Activated T-helper 1 cell treated with anti-CD3 and anti-CD28 coated beads, Interleukin-2, amount 50 U/mL, for 16 hours (primary cell): ENCODE measurements at places on chromosomes 2 and 18.

DNA sequence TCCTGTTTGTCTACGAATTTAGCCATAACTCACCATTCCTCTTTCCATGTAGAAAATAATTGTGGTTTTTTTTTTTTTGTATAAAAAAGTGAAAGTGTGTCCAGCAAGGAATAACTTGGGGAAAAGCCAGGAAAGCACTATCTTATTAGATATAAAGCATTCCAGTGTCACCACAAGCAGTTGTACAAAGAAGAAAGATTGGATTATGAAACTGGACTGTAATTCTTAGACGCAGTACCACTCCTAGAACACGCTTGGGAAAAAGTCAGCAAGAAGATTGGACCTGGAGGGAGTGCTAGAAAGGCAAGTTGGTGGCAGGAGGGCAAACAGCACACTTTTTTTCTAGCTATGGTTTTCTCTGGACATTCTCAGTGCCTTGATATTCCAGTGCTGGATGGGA lies 186.7 kb downstream of the PARD3B start:
- no peak for DNase-seq

DNA sequence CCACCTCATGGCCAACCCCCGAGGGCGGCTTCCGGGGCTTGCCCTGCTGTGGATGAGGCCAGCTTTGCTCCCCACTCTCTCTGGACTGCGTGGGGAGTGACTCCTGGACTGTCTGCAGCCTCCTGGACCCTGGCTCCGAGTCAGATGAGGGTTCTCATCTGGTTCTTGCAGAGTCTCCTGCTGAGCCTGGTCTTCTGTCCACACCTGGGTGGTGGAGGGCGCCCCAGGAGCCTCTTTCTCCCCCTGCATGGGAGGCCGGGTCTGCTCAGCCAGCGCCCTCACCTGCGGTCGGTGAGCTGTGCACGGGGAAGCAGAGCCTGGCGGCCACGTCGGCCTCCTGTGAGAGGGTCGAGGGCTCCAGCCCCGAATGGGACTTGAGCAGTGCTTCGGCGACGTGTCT lies 78.3 kb downstream of the RTP5 start:
- DNase-seq: no peak

DNA sequence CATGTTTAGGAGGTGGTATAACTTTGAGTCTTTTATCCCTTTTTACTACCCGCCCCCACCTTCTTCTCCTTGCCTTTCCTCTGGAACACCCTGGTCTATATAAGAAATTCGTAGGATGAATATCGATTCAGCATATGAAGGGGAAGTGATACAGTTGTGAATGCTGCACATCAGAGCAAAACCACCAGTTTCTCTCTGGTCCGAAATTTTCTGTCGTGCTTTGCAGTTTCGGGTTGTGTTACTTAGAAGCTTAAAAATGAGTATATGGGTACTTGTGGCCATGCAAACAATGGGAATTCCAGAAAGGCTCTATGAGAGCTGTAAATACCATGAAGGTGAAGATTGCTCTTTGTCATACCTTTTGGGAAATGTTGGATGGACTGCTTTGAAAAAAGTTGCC lies 60.6 kb downstream of the DAW1 start:
- DNase-seq: no peak

- DNase-seq: peak; percentile 46
Measured at GRCh38 chr2:112646102-112646719, 472 bp downstream of the SLC20A1 start.

- DNase-seq: no peak
Measured at GRCh38 chr18:76491776-76492668, 3.0 kb downstream of the ZNF516 start.

DNA sequence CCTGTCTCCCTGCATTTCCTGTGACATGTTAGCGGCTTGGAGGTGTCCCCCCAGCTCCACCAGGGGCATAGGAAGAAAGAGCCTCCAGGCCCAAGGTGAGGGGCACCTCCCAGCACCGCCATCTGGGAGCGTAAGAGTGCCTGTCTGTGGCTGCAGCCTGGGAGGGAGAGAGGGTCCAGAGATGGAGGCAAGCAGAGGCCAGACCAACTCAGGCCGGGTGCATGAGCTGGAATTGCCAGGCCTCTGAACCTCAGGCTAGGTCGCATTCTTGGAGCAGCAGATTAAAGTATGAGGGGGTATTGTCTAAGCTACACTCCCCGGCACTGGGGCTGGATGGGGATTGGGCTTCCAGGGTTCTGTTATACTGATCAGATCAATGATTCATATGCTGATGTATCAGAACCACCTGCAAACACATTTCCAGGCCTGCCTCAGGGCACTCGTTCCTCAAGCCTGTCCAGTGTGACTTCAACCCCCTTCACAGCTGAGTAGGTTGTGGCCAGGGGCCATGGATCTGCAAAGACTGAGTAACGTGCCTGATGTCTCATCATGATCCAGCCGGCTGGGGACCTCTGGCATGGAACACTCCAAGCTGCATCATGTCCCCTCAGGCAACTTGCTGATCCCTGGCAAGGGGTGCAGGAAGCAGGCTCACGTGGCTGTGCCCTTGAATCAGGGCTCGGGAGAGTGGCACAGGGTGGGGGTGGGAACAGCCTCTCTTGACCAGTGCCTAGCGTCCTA lies 73.2 kb downstream of the HS1BP3 start:
- DNase-seq: no peak

- DNase-seq: no peak
Measured at GRCh38 chr2:1750933-1751766, 6.8 kb upstream of the PXDN start.

DNA sequence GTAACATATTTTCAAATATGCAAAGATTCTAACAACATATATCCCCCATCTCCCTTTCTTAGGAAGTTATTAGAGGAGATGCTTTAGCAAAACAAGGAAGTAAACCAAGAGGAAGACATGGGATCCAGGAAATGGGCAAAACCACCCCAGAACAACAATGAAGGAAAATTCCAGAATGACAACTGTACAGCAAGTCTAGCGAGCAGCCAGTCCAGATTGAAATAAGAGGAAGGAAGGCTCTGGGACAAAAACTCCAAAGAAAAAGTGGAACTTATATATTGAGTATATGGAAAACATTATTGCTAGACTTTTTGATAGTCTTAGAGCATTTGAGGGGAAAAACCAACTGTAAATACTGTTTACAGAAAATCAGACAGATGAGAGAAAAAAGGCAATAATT lies 2.9 kb upstream of the ARPC2 start:
- DNase-seq: no peak

DNA sequence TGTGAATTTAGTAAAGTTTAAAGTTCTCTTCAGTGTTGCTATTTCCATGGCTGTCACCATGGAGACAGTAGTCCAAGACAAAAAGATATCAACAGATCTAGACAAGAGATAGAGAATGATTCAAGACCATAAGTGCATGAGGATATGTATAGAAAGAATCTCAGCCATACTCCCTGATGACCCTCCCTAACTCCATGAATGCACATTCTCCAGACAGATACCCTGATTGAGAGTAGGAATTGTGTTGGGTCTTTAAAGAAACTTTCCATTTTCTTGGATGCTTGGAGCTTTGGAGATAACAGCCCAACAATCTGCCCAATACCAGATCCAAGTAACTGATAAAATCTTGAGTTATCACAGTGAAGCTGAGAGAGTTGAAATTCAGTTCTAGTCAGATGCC lies 1601.2 kb upstream of the CELF4 start:
- DNase-seq: no peak

DNA sequence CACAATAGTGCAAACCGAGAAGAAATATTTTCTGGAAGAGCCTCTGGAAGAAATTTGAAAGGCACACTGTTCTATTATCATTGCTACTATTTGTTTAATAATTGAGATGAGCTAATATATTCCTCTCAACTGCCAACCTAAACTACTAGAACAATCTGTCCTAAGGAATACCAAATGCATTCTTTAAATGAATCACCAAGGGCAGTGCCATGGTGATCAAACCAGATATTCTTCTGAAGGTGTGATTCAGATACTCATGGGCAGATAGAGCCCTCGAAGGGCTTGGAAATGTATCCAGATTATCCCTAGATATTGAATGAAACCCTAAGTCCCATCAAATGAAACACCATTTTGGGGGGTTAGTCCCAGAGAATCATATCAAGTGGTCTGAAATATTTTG lies 76.6 kb downstream of the FIGN start:
- DNase-seq: no peak

GRCh38 chr2:98664323-98664722 lies 55.9 kb downstream of the UNC50 start:
- DNase-seq: no peak
